ENCODE measurements at places on chromosomes 12 and 14. TPM values are rescaled to one million over a fixed set of nuclear protein-coding genes. Genes with fewer than 3 reads are reported as not detected.

- DNase-seq: no peak
Observed at GRCh38 chr14:94330857-94331256, 7.7 kb upstream of the SERPINA6 start.

- no peak for DNase-seq
Observed at GRCh38 chr12:108779998-108780688, 48.8 kb upstream of the CORO1C start.

GRCh38 chr14:103105580-103106150 lies 11.1 kb downstream of the EXOC3L4 start:
- no peak for DNase-seq

DNA sequence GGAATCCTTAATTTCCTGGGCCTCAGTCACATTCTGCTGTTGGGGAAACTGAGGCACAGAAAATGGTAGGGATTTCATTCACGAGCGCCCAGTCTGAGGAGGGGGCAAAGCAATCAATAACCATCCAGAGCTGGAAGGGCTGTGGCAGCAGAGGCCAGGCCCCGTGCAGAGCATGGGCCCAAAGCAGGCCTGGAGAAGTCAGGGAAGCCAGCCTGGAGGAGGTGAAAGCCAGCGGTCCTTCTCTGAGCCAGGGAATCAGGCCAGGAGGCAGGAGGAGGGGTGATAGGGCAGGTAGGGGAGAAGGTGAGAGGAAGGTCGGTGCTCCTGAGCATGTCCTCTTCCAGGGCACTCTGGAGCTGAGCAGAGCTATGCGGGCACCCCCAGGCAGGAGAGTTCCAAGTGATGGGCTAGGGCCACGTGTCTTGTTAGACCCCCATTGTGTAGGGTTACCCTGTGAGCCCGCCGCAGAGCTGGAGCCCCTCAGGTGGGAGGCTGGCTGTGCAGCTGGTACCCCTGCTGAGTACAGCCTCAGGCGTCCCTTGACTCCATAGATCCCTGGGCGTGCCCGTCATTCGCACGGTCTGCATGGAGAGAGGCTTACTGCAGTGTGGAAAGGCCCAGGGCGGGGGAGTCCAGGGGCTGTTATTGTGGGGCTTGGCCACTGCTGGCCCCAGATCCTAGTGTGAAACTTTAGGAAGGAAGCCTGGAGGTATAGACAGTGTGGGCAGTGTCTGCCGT lies 4.8 kb downstream of the TNFAIP2 start:
- no peak for DNase-seq

GRCh38 chr12:6941782-6942181 lies 1.8 kb upstream of the RNU7-1 start:
- DNase-seq: no peak

GRCh38 chr14:75597149-75597548 lies 18.7 kb downstream of the FLVCR2 start:
- DNase-seq: no peak

- no peak for DNase-seq
Observed at GRCh38 chr12:115521771-115522409, 755.6 kb downstream of the MED13L start.

GRCh38 chr12:130650131-130650530 lies 66.0 kb downstream of the RIMBP2 start:
- no peak for DNase-seq

DNA sequence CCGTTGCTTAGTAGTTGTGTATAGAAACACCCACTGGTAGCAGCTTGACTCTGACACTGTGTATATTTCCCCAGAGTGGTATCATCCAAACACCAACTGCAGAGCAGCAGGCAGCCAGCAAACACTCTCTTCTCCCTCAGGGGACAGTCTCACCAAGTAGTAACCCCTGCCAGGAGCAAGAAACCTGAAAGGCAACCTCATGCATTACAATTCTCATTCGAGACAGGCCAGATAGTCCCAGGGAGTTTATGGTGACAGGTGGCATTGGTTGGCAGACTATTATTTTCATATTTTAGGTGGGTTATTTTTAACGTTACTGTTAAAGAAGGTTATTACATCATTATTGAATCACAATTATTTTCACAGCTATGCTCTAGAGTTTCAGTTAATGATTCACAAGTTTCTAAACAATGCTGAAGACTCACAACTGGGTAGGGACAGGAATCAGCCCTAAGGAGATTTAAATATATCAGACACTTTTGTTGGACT lies 222.8 kb downstream of the EGLN3 start:
- no peak for DNase-seq

GRCh38 chr14:61736751-61737150 lies 25.5 kb upstream of the SNAPC1 start:
- DNase-seq: no peak

DNA sequence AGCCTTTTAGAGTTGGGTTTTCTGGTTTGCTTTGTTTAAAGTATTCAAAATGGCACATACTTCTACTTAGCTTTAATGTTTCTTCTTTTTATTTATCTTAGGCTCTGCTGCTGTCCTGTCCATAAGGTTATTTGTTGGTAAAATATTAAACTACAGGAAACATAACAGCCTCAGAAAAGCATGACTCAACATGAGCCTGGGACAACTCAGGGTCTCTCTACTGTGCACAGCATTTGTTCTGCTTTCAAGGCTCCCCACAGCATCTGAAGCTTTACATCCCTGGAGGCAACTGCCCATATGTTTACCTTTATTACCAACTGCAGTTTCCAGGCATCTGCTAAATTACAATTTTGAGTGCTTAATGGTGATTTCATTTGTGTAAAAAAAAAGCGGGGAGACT lies 954.2 kb upstream of the FBXO33 start:
- DNase-seq: no peak

DNA sequence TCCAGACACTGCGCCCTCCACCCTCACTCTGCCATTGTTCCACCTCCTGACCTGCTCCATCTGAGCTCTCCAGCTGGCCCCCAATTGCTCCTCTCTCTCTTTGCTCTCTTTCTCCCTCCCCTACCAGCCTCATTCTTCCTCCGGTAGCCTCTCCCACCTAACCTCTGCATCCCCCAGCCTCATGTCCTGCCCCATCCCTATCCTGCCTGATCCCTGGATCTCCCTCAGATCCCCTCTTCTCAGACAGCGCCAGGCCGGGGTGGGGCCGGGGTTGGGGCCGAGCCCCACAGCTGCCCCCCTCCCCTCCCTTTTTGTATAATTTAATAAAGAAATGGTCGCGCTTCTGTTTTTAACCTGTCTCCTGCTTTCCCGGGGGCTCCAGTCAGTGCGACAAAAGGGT lies 1.7 kb upstream of the LAG3 start:
- DNase-seq: no peak

GRCh38 chr12:29545102-29545467 lies 47.6 kb upstream of the OVCH1 start:
- DNase-seq: no peak

- DNase-seq: no peak
Observed at GRCh38 chr12:24177889-24178288, 228.4 kb upstream of the SOX5 start.

- DNase-seq: peak; percentile 95
Observed at GRCh38 chr12:16349131-16349460, 1.7 kb downstream of the MGST1 start.

DNA sequence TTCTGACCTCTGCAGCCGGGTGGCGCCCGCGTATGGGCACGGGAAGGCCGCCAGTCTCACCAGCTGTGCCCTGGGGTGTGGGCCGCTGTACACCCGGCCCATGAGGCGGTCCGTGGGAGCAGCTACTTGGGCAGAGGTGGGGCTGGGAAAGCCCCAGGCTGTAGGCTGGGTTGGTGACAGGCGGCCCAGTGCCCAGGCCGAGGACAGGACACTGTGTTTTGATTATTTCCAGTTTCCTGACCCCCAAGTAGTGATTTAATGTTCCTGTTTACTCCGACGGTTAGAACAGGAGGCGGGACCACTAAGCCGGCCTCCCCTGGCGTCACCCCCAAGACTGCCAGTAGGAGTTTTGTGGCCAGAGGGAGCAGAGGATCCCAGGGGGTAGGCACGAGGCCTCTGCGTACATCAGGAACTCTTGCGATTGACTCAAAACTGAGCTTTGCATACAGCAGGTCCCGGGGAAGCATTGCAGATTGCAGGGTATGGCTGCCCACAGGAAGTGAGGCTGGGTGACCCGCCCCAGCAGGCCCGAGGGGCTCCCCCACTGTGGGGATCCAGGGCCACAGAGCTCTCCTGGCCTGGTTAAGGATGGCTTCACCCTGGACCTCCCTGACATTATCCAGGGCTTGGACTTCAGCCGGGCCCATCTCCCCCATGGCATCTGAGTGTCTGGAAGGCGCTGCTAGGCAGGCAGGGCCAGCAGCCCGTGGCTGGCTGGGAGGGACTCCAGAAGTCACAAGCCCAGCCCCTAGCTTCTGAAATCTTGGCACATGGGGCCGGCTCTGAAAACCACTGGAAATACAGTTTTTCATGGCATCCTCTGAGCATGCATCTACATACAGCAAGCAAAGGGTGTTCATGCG lies 42.5 kb upstream of the DIO3 start:
- no peak for DNase-seq

DNA sequence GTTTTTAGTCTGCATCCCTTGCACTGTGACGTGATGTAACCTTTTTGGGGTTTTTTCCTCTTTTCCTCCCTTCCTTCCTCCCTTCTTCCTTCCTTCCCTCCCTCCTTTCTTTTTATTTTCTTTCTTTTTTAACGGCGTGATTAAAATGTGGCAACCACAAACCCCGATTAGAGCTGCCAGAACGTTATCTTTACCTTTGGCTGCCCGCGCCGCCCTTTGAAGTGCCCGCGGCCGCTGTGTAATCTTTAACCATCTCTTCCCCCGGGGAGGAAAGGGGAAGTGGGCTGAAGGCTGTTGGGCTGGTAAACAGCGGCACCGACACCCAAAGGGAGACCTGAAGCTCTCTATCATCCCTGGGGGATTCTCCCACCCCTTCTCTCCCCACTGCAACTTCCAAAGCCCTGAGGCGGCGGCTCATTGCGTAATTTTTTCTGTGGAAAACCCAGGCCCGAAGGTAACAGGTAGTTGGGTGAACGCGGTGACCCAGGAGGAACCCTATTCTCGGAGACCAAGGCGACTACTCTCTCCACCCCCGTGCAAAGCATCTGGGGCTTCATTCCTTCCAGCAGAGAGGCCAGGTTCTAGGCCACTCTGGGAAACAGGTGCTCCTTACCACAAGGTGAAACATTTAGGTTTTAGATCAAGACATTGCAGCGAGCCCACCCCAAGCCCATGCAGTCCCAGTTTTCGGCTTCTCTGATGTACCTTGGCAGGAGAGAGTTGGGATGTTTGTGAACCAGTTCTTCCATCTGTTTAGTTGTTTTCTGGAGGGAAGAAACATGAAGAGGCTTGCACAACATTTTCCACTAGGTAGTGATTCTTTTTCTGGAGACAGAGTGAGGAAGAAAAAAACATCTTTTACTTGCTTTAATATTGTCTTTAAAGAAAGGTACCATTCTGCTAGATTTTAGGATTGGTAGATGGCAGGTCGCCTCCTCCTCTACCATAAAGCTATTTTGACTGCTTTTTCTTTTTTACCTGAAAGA lies 1.5 kb downstream of the LGR5 start:
- DNase-seq: no peak

DNA sequence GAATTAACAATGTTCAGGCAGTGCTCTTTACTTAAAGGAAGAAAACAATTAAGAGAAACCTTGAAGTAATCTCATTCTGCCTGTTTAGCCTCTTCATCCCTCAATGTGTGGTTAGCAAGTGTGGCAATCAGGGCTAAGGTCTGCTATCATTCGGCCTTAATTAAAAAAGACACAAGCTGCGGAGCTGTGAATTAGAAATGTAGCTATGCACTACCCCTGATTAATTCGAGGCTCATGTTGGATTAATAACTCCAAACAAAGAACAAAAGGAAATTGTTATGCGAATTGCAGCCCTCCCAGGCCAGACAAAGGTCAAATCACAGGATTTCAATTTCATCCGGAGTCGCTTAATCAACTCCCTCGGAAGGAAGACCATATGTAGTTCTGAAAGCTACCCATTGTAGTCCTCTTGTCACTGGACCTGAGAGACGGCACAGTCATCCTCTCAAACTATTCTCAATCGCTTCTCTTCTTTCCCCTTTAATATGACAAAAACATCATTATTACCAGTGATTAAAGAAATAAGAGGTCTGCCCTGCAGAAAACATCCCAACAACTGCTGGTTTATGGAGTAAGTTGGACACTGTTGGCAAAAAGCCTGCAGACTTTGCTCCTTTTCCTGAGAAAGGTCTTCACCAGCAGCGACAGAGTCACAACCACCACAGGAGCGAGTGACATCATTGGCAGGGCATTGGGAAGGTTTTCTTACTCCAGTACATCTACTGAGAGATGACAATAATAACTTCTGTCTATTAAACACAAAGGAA lies 71.1 kb upstream of the SOX5 start:
- no peak for DNase-seq

GRCh38 chr12:117097159-117097558 lies 2.1 kb downstream of the TESC start:
- DNase-seq: no peak

Gene FSCB
- not detected for total RNA-seq

Gene MYH6
- total RNA-seq: not detected

Gene NELL2
- not detected for total RNA-seq

Gene SOAT2
- total RNA-seq: 0.32 TPM

Gene SDR9C7
- total RNA-seq: not detected

Gene GPR135
- 3.0 TPM for total RNA-seq

Gene POLE2
- total RNA-seq: 4.1 TPM

Gene MTERF2
- total RNA-seq: 3.3 TPM

Gene PHC1
- 19.6 TPM for total RNA-seq

Gene PTCSC3
- total RNA-seq: not detected

Gene POLE
- total RNA-seq: 22.8 TPM

Gene NACA
- total RNA-seq: 777 TPM

Gene ADAMTS20
- total RNA-seq: not detected

Measured in HFFc6 (cell line).